ENCODE measurements at places on chromosomes 7 and 10.

GRCh38 chr10:71290331-71290730 lies 28.7 kb upstream of the SLC29A3 start:
- no peak for DNase-seq

DNA sequence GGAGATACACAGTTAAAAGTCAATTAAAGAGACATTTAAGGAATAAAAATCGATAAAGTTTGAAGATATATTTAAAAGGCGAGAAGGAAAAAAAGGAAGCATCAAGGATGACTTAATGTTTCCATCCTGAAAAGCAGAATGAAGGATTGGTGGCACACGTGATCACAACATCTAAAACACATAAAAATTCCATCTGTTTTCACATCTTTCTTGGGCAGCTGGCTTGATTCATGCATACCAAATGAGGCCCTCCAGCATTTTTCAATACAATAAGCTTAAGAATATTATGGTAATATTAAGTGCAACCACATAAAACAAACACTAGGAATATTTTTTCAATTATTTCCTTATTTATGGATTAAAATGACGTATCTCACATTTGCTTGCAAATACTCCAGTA lies 112.6 kb downstream of the TPK1 start:
- DNase-seq: no peak

DNA sequence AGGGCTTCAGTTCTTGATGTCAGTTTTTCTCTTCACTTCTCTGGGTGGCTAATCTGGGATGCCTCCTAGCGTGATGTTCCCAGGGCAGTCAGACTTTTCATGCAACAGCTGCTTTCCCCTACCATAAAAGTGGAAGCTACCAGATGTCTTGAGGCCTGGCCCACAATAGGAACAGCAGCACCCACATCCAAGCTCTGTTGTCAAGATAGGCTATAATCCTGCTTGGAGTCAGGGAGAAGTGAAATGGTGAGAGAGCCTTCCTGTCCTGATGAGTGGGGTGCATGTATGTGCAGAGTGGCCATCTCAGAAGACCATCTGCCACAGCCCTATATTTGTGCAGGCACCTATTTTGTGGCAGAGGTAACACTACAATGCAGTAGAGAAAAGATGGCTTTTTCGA lies 108.0 kb downstream of the HTR5A start:
- DNase-seq: no peak

- DNase-seq: peak; percentile 23
These were observed 33.4 kb downstream of the DCLRE1A start for GRCh38 chr10:113820507-113820906.
